ENCODE measurements at places on chromosomes 11 and 22.
A peak's percentile ranks its signal among the peaks of the same experiment; 100 is the strongest.

GRCh38 chr11:76677458-76677765 is 6.9 kb upstream of the LRRC32 start:
- no peak for DNase-seq

GRCh38 chr11:103798026-103798425 is 238.4 kb upstream of the DDI1 start:
- DNase-seq = no peak

DNA sequence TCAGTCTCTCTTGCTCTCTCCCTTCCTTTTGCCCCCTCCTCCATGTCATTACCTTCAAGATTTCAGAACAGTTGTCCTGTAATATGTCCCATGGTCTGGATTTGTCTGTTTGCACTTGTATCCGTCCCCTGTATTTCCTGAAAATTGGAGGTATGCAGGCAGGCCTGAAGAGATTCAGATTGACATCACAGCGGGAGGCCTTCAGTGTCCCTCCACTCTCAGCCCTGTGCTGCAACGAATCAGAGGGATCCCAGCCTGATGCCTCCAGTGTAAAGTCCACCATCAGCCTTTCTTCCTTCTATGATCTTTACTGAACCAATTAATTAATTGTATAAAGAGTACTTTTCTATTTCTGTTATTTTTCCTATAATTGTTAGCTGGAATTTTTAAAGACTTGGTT is 57.3 kb downstream of the ELMOD1 start:
- DNase-seq = no peak

GRCh38 chr11:69546735-69547370 is 65.4 kb downstream of the LINC01488 start:
- peak; percentile 81 for DNase-seq

- no peak for DNase-seq
These were observed 1075.5 kb downstream of the OPCML start for GRCh38 chr11:132456751-132457328.

GRCh38 chr22:46003271-46004091 is 26.5 kb upstream of the WNT7B start:
- no peak for DNase-seq

DNA sequence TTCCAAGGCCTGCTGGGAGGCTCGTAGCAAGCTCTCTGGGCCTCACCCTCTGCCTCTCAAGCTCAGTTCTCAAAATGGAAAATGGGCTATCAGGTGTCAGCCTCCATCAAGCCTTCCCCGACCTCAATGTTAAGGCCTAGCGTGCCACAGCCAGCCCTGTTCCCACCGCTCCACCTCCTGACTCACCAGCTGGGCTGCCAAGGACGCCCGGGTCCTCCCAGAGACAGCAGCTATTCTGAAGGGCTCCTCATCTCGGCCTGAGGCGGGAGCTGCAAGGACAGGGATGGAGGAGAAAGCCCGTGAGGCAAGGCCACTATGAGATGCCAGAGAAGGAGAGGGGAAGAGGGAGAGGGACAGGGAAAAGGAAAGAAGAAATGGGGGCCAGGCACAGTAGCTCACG is 19.9 kb downstream of the ARAP1 start:
- DNase-seq = no peak

DNA sequence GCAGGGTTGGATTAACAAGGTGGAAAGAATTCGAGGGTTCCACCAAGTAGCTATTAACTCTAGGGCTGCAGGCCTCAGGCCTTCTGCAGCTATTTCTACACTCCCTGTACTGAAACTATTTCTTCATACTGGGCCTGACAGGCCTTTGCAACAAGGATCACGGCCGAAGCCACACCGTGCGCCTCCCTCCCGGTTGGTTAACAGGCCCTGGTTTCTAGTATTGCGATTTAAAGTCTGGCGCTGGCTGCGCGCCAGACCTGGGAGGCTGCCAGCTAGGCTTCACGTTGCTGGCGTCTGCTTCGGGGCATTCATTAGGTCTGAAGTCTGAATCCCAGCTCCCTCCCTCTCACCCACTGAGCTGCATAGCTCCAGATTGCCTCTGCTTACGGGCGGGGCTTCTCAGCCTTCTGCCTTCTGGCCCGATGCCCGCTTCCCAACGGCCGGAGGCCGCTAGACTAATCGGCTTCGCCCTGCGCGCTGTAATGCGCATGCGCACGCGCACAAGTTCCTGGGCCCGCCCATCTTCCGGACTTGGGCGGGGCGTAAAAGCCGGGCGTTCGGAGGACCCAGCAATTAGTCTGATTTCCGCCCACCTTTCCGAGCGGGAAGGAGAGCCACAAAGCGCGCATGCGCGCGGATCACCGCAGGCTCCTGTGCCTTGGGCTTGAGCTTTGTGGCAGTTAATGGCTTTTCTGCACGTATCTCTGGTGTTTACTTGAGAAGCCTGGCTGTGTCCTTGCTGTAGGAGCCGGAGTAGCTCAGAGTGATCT is 1.6 kb downstream of the LDHA start:
- peak; percentile 95 for DNase-seq

DNA sequence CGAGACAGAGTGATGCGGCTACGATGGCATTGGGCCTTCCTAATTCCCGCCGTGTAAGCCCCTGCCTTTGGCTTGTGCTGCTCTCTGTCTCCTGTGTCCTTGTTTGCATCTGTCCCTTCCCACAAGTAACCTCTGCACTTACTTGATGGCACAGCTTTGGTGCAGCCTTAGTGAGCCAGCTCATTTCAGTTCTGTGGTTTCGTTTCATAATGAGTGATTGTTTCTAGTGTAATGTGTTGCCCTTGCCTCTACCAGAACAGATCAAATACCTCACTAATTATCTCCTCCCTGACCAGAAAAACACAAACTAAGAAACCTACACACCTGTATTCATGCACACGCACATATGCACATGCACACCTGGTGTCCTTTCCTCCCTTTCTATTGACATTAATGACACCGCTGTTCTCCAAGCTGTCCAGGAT is 58.8 kb downstream of the GRK3 start:
- peak; percentile 14 for DNase-seq

DNA sequence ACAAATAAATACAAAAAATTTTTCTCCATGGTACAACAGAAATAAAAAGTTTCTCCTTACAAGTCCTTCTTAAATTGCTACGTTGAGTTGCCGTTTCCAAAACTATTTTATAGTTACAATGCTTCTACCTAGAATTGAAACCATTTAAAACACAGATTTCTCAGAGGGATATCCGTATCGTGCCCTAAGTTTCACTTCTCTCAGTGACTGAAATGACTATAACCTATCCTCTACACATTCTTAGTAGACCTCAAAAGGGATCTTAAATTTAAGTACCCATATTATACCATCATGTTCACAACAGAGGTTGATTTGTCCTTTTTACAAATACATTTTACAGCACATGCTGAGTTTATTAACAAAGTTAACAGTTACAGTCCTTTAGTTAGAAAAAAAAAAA is 44.1 kb downstream of the USP28 start:
- no peak for DNase-seq

DNA sequence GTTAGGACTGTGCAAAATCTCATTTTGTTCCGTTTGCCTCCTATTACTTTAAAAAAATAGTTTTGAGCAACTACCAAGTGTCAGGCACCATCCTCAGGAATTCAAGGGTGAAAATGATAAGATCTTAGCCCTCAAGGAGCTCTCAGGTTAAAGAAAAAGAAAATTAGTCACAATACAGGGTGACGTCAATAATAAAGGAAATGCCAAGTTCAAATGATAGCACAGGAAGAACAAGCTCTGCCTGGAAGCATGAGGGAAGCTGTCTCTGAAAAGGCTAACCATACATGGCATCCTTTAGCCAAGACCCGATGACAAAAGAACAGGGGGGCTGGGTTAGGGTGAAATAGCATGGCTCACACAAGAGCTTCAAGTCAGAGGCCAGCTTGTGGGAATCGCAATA is 11.1 kb upstream of the MPZL2 start:
- no peak for DNase-seq

- no peak for DNase-seq
These were observed 75.4 kb downstream of the GAB4 start for GRCh38 chr22:16932577-16932976.

GRCh38 chr11:84549217-84549616 is 1077.9 kb downstream of the DLG2 start:
- no peak for DNase-seq

DNA sequence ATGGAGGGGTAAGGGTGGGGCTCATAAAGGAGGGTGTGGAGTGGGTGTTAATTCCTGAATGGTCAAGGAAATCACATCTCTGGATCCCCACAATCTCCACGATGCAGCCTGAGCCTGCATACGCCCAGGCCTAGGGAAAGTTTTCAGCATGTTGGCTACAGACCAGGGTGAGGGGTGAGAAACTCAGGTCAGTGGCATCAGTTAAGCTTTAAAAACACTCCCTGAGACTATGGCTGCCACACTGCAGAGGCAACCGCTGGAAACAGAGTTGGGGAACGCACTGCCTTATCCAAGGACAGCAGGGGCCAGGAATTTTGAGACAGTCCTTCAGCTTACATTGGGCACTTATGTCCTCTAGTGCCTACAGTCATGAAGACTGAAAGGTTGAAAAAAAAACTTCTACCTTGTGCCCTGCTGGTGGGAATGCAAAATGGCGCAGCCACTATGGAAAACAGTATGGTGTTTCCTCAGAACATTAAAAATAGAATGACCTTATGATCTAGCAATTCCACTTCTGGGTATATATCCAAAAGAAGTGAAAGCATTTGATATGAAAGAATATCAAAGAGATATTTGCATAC is 19.7 kb downstream of the DKK3 start:
- DNase-seq = no peak

- DNase-seq = no peak
These were observed 120.7 kb upstream of the TENM4 start for GRCh38 chr11:79561496-79561895.

- DNase-seq = peak; percentile 71
These were observed 3.6 kb upstream of the OR8B3 start for GRCh38 chr11:124402326-124402922.

DNA sequence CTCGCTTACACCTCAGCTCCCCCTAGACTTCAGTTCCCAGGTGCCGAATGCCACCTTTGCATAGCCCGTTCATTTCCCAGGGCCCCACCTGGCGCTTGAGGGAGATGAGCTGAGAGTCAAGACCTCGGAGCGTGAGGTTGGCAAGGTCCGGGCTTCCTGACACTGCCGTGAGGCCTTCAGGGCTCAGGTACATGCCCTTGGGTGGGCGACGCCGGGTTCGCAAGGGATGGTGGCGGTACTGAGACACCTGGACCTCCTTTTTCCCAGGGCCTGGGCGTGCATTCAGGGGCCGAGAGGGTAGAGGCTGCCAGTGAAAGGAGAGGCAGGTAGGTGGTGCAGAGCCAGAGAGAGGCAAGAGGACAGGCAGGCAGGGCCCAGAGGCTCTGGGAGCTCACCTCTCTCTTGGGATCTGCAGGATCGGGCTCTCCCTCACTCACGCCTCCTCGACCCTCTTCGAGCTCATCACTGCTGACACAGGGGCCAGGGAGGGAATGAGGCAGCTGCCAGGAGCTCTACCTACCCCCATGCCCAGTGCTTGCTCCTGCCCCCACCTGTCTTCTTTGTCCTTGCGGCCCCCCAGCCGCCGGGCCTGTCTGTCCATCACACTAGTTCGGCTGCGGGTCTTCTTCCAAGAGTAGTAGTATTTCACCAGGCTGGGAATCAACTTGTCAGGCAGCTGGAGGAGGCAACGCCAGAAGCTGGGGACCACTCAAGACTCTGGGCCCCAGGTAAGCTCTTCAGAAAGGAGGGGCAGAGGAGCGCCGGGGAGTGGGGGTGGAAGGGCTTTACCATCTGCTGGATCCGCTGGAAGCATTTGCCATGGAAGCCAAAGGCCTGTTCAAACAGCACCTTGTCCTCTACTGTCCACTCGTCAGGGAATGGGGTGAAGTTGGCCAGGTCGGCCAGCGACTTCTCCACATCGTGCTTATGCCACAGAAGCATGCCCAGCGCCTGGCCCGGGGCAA is 2.8 kb downstream of the RCOR2 start:
- DNase-seq = no peak

GRCh38 chr22:40418366-40419201 is 48.2 kb downstream of the SGSM3 start:
- no peak for DNase-seq

- no peak for DNase-seq
These were observed 23.5 kb downstream of the TENM4 start for GRCh38 chr11:79417069-79417920.

DNA sequence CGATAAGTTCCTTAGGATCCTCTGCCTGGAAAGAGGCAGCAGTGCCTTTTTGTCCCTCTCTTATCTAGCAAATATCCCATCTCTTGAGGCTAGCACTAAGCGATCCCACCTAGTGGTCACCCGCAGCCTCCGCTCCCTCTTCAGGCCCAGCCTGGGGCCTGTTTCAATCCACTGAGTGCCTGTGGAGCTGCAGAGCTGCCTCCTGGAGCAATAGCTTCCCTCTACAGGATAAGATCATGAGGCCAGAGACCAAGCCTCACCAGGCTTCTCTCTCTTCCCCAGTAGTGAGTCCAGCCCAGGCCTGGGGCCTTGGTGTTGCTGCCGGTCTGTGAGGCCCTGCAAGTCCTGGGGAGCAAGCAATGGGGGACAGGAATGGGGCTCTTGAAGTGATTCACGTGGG is 65.8 kb downstream of the SLC22A12 start:
- no peak for DNase-seq

DNA sequence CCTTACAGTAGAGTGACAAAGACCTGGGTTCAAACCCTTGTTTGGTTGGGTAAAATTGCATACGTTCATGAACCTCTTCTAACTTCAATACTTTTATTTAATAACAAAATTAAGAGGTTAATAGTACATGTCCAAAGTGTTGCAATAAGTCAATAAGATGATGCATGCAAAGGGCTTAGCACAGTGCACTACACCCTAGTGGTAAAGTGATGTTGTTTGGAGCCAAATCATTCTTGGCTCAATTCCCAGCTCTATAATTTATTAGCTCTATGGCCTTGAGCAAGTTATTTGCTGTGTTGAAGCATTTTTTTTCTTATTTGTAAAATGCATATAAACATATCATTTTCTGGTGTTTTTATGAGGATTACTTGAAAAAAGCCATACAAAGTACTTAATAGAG is 945.3 kb downstream of the LRRC4C start:
- DNase-seq = no peak
